ENCODE measurements at places on chromosomes 1 and 21.
A peak's percentile ranks its signal among the peaks of the same experiment; 100 is the strongest.

GRCh38 chr21:39531840-39532239 is 80.1 kb downstream of the SH3BGR start:
- H3K4me3 ChIP-seq: no peak overlapping the region
- no peaks in the 10 kb centered on the region for H3K4me1 ChIP-seq
- no peak overlapping the region for H3K27ac ChIP-seq
- H3K36me3 ChIP-seq: no peaks in the 10 kb centered on the region
- no peaks in the 10 kb centered on the region for H3K27me3 ChIP-seq
- DNase-seq: no peak

DNA sequence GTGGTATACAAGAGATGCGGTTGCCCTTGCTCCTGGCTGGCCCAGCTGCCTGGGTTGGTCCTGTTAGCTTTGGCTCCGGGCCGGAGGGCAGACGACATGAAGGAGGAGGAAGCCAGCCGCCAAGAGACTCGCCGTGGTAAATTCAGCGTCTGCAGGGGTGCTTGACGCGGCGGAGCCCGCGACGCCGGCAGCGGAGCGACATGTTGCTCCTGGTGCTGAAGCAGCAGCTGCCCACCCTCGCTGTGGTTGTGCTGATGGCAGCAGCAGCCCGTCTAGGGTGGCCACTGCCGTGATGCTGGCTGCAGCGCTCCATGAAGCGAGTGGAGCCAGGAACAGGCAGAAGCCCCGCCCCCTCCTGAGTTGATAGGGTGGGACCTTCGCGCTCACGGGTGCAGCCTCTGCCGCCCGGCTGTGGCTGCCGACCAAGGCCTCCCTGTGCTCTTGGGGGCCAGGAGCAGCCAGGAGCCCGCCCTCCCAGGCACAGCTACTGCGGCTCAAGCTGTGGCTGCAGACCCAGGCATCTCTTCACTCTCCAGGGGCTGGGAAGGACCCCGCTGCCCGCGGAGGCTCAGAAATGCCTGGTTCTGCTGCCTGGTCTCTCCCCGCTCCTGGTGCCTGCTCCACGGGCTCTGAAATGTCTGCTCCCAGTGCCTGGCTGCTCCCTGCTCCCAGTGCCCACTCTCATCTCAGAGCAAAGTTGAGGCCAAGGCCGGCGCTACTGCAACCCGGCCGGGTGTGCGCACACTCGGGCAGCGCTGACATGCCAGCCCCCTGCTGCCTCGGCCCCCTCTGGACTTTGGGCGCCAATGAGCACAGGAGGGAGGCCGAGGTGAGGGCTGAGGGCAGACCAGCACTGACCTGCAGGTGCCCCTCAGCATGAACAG is 4.4 kb upstream of the ZNF692 start:
- H3K27me3 ChIP-seq: no peaks in the 10 kb centered on the region
- peak overlapping the region; percentile 66 for H3K27ac ChIP-seq
- peak overlapping the region; percentile 65 for H3K4me3 ChIP-seq
- peaks cover 18% of the 10 kb centered on the region for H3K4me1 ChIP-seq
- H3K36me3 ChIP-seq: no peaks in the 10 kb centered on the region

GRCh38 chr1:27878787-27879335 is 6.5 kb downstream of the THEMIS2 start:
- H3K36me3 ChIP-seq: peaks cover 55% of the 10 kb centered on the region
- peaks cover 8% of the 10 kb centered on the region for H3K4me1 ChIP-seq
- DNase-seq: no peak
- no peak overlapping the region for H3K27ac ChIP-seq
- H3K27me3 ChIP-seq: no peaks in the 10 kb centered on the region

GRCh38 chr1:78918157-78918556 is 88.4 kb downstream of the ADGRL4 start:
- H3K4me3 ChIP-seq: no peak overlapping the region
- no peaks in the 10 kb centered on the region for H3K4me1 ChIP-seq
- no peaks in the 10 kb centered on the region for H3K36me3 ChIP-seq
- no peak overlapping the region for H3K27ac ChIP-seq
- no peaks in the 10 kb centered on the region for H3K27me3 ChIP-seq

- H3K27me3 ChIP-seq: peaks cover 6% of the 10 kb centered on the region
- no peaks in the 10 kb centered on the region for H3K36me3 ChIP-seq
- no peaks in the 10 kb centered on the region for H3K4me1 ChIP-seq
Measured at GRCh38 chr1:170194451-170194850, 48.7 kb downstream of the NTMT2 start.

- DNase-seq: no peak
- H3K36me3 ChIP-seq: no peaks in the 10 kb centered on the region
- no peaks in the 10 kb centered on the region for H3K4me1 ChIP-seq
- no peak overlapping the region for H3K27ac ChIP-seq
- no peak overlapping the region for H3K4me3 ChIP-seq
Measured at GRCh38 chr1:204994086-204994862, 48.7 kb upstream of the CNTN2 start.

DNA sequence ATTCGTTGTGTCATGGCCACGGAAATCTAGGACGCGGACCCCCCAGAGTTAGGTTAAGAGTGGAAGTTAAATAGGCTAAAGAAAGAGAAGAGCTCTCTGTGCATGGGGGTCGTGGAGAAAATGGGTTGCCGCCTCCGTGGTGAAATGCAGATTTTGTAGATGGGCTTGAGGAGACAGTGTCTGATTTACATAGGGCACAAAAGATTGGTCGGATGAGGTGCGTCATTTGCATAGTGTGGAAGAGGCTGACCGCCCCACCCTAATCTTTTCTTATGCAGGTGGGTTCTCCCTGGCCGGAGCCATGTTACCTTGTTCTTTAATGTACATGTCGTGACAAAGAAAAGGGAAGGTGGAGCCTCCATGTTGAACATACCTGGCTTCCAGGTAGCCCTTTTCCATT is 14.3 kb upstream of the SLC5A9 start:
- no peak overlapping the region for H3K27ac ChIP-seq
- no peaks in the 10 kb centered on the region for H3K27me3 ChIP-seq
- no peaks in the 10 kb centered on the region for H3K4me1 ChIP-seq
- no peaks in the 10 kb centered on the region for H3K36me3 ChIP-seq
- DNase-seq: no peak
- H3K4me3 ChIP-seq: no peak overlapping the region

- no peak overlapping the region for H3K4me3 ChIP-seq
- no peaks in the 10 kb centered on the region for H3K4me1 ChIP-seq
Measured at GRCh38 chr1:3630914-3631313, 6.1 kb downstream of the TPRG1L start.

DNA sequence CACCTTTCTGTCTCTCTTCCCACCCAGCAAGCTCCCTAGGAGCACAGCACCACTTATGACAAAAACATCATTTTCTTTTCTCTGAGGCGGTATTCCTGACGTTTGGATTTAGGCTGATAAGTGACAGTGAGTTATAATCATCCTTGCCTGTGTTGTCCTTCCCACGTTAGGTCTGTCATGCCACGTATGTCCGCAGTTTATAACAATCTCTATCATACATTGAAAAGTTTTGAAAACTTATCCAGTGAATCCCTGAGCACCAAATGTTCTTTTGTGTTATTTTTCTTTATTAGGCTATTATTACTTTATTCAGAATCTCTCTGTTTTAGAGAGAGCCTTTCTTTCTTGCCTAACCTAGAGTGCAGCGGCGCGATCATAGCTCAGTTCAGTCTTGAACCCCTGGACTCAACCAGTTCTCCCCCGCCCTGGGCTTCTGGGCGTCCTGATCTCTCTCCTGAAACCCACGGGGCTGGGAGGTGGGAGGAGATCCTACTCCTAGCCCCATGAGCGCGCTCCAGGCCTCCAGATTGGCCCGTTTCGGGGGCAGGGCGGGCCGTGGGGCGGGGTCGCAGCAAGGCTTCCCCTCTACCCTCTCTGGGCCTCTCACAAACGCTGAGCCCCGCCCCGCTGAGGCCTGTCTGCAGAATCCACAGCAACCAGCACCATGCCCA is at the start of gene GSTM2:
GSTM2 (plus strand) TSS at position 606 of the 671 bp plus-strand sequence; CDS start at position 665, 59 bp downstream.
- no peaks in the 10 kb centered on the region for H3K27me3 ChIP-seq
- peaks cover 11% of the 10 kb centered on the region for H3K4me1 ChIP-seq
- peak; percentile 54 for DNase-seq
- no peak within 1 kb of the TSS for H3K27ac ChIP-seq
- H3K36me3 ChIP-seq: no peaks in the 10 kb centered on the region

- H3K27ac ChIP-seq: no peak overlapping the region
- H3K4me3 ChIP-seq: no peak overlapping the region
- no peaks in the 10 kb centered on the region for H3K36me3 ChIP-seq
- DNase-seq: peak; percentile 14
- peaks cover 8% of the 10 kb centered on the region for H3K4me1 ChIP-seq
- H3K27me3 ChIP-seq: no peaks in the 10 kb centered on the region
Measured at GRCh38 chr1:2821966-2822620, 20.6 kb upstream of the TTC34 start.

DNA sequence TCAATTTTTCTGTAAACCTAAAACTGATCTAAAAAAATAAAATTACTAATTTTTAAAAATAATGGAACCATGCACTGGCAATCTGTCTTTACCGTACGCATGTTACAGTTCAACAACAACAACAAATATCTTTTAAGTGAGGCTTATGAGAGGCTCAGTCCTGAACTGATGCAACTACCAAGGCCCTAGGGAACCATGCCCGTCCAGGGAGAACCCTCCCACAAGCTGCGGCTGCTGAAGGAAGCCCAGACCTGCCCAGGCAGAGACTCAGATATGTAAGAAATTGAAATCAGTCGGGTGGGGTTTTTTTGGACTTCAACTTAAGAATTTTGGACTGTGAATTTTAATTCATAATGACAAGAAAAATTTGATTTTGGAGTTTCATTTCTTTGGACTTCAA is 91.1 kb downstream of the NPHP4 start:
- no peak for DNase-seq
- no peaks in the 10 kb centered on the region for H3K27me3 ChIP-seq
- H3K27ac ChIP-seq: no peak overlapping the region
- no peaks in the 10 kb centered on the region for H3K4me1 ChIP-seq
- no peaks in the 10 kb centered on the region for H3K36me3 ChIP-seq
- no peak overlapping the region for H3K4me3 ChIP-seq

DNA sequence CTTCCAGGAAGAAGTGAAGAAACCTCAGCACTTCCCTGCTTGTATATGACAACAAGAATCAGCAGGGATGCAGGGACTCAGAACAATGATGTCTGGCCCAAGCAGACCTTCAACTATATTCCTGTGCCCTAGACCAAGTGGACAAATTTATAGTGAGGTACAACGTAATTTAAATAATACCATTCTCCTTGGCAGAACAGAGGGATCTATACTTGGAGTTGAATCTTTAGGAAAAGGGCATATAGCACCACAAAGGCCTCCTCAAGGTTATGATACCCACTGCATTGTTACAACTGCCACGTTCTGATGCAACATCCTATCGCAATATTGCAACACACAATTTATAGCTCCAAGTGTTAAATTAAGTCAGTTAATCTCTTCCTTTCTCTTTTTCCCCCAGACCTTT is 29.1 kb upstream of the GFI1 start:
- no peak for DNase-seq
- no peaks in the 10 kb centered on the region for H3K36me3 ChIP-seq
- H3K4me3 ChIP-seq: no peak overlapping the region
- H3K27ac ChIP-seq: no peak overlapping the region
- no peaks in the 10 kb centered on the region for H3K4me1 ChIP-seq
- no peaks in the 10 kb centered on the region for H3K27me3 ChIP-seq

GRCh38 chr1:209051570-209051969 is 531.9 kb upstream of the CAMK1G start:
- no peak overlapping the region for H3K4me3 ChIP-seq
- H3K36me3 ChIP-seq: no peaks in the 10 kb centered on the region
- DNase-seq: no peak
- H3K27ac ChIP-seq: no peak overlapping the region

DNA sequence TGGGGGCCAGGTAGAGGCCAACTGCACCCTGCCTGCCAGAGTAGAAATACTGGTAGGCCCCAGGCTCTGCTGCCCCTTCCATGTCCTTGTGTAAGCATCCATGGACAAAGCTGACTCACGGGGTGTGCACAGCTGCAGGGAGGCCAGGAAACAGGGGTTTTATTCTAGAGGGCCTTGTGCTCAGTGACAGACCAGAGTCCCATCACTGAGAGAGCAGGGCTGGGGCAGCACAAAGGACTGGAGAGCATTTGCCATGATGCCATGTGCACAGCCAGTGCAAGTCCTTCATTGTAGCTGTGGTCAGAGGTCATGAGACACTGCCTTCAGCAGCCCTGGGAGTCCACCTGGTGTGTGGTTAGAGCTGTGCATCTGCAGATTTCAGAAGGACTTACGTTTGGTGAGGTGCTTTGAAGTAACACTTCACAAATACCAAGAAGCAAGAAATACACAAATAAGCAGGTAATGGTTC is 8.1 kb downstream of the ARF1 start:
- H3K27me3 ChIP-seq: no peaks in the 10 kb centered on the region
- no peak for DNase-seq
- peaks cover 9% of the 10 kb centered on the region for H3K36me3 ChIP-seq
- H3K4me3 ChIP-seq: no peak overlapping the region
- no peak overlapping the region for H3K27ac ChIP-seq
- H3K4me1 ChIP-seq: peaks cover 63% of the 10 kb centered on the region

DNA sequence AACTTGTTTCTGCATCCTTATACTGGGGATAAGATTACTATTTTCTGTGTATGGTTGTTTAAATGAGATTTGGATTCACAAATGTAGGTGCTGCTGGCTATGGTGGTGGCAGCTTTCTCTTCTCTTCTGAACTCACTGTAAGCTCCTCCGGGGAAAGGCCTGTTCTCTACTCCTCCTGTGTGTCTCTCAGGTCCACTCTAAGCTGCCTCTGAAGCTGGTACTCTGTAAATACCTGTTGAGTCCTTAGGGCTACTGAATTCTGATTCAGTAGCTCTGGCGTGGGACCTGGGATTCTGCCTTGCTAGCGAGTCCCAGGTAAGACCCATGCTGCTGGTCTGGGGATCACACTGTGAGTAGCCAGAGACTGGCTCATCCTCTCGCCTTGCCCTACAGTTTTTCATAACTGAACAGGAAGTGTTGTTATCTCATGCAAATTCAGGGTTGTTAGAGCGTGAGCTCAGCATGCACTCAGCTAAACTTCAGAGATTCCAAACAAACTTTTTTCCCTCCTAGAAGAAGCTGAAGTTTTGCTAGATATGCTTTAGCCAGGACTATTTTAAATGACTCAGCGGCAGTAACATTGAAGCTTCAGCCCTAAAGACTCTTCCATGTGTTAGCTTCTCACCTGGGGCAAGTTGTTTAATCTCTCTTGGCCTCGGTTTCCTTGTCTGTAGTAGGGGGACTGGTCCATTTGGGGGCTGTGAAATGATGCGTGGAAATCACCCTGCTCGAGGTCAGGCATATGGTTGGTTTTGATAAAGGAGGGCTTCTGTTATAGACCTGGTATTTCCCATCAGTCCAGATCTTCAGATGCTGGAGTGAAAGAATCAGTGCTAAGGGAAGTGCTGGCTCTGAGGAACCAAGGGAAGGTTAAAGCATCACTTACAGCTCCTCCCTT is 271.5 kb upstream of the TMEM51 start:
- H3K36me3 ChIP-seq: no peaks in the 10 kb centered on the region
- no peak overlapping the region for H3K4me3 ChIP-seq
- H3K27ac ChIP-seq: no peak overlapping the region

- H3K4me1 ChIP-seq: no peaks in the 10 kb centered on the region
- H3K36me3 ChIP-seq: no peaks in the 10 kb centered on the region
- H3K27ac ChIP-seq: no peak overlapping the region
- H3K4me3 ChIP-seq: no peak overlapping the region
- H3K27me3 ChIP-seq: no peaks in the 10 kb centered on the region
Measured at GRCh38 chr1:13807209-13807608, 107.2 kb downstream of the PRDM2 start.

GRCh38 chr21:33374450-33375096 is 28.6 kb upstream of the IFNGR2 start:
- no peaks in the 10 kb centered on the region for H3K27me3 ChIP-seq
- no peak overlapping the region for H3K4me3 ChIP-seq
- peaks cover under 1% of the 10 kb centered on the region for H3K4me1 ChIP-seq
- H3K27ac ChIP-seq: no peak overlapping the region
